ENCODE measurements at places on chromosomes 16 and 17.

GRCh38 chr17:41871789-41872188 lies 6.6 kb upstream of the KLHL11 start:
- DNase-seq: no peak

GRCh38 chr17:45411348-45412105 lies 21.1 kb downstream of the ARHGAP27 start:
- no peak for DNase-seq

GRCh38 chr17:48026502-48027321 lies 10.9 kb downstream of the COPZ2 start:
- peak; percentile 87 for DNase-seq

- no peak for DNase-seq
These were observed 87.3 kb downstream of the TMEM100 start for GRCh38 chr17:55635253-55635914.

- DNase-seq: no peak
These were observed 15.1 kb downstream of the CDH8 start for GRCh38 chr16:62021161-62021581.

DNA sequence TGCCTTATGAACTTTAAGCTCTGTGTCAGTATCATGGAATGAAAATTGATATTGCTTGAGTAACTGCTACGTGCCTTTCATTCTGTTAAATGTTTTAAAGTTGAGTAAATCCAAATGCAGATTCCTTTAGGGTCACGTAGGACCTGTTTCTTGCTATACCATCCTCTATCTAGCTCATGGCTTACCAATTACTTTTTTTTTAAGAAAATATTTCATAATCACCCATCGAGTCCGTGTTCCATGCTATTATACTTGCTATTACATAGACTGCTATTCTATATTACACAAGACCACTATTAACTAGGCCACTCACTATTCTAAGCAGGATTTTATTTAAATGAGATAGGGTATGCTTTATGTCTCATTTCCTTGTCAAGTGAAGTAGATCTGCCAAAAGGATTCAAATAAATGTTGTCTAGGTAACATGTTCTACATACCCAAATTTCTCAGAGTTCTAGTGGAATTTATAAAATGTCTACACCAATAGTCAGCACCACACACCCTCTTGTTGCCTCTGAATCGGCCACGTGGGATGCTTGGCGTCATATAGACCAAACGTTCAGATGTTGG lies 11.9 kb downstream of the ANKFN1 start:
- DNase-seq: peak; percentile 72

DNA sequence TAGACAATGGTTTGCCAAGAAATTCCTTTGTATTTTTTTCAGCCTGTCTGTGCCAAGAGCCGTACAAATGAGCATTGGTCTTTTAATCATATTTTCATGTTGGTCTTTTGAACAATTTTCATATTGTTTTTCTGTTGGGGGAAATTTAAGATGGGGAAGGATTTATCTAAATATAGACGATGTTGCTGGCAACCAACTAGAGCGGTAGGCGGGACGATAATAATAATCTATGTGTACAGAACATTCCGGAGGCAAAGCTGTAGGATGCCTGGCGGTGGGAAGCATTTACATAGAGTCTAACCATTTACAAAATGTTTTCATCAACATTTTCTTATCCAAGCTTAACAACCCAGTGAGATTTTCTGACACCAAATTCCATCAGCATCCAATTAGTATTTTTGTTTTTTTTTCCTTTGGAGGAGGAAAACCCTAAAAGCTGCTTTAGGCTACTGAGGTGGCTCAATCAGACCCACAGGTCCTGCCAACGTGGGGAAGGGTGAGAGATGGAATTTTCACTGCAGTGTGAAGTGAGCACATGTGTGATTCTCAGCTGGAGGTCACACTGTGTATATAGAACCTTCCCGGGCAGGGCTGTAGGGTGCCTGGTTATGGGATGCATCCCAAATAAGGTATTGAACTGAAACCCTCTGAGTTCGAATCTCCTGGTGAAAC lies 11.7 kb upstream of the SEC14L1 start:
- peak; percentile 71 for DNase-seq

- no peak for DNase-seq
These were observed 101.8 kb upstream of the CDH8 start for GRCh38 chr16:62137996-62138395.

DNA sequence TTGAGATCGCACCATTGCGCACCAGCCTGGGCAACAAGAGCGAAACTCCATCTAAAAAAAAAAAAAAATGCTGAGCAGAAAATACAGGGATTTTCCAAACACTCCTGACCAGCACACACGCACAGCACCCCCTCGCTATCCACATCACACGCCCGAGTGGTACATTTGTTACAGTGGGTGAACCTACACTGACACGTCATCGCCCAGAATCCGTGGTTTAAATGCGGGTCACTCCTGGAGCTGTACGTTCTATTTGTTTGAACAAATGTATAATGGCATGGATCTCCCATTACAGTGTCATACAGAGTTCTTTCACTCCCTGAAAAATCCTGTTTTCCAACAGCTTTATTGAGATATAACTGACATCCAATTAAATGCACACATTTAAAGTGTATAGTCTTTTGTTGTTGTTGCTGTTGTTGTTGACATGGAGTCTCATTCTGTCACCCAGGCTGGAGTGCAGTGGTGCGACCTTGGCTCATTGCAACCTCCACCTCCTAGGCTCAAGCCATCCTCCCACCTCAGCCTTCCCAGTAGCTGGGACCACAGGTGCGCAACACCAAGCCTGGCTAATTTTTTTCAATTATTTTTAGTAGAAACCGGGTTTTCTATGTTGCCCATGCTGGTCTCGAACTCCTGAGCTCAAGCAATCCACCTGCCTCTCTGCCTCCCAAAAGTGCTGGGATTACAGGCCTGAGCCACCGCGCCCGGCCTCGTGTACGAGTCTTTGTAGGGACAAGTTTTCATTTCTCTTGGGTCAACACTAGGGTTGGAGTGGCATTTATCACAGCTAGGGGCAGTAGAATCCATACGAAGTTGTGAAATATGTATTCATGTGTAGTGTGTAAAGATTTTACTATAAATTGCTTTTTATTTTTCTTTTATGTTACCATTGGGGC lies 4.4 kb upstream of the CARHSP1 start:
- DNase-seq: no peak

GRCh38 chr17:64520359-64520758 lies 13.6 kb downstream of the CEP95 start:
- DNase-seq: no peak

DNA sequence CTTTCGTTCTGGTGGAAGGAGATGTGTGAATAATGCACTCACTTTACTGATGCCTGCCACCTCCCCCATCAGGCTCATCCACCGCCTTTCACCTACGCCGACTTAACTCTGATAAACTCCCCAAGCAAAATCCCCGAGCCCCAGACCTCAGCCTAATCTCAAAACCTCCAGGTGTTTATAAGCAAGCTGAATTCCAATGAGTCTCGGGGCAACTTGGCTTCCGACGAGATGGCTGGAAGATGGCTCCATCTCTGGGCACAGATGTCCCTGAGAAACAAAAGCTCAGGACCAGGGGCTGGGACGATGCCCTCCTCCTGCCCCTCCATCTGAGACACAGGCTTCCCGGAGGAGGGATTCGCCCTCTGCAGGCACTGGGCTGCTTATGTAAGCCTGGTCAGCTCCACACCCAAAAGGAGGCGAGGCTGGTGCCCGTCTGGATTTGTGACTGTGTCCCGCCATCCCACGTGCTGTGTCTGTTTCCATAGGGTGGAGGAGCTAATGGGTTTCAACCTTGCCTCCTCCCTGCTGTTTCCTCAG lies 386.4 kb upstream of the TNRC6C start:
- no peak for DNase-seq

- DNase-seq: no peak
These were observed 230.3 kb downstream of the MAP2K4 start for GRCh38 chr17:12250973-12251372.

DNA sequence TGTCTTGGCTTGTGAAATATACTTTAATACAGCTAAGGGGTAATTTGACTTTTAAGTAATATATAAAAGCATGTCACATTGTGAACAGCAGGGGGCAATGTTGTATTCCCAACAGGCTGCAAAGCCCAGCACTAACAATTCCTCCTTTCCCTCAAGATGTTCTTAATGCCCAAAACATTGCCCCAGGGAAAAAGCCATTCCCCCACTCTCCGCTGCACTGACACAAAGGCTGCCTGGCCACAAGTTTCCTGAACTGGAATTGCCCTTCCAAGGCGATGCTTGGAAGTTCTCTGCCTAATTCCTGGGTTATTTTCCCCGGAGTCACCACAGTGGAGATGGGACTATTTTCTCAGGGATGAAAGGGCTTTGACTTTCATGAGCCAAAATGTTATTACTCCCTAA lies 27.2 kb downstream of the CLEC16A start:
- peak; percentile 87 for DNase-seq

DNA sequence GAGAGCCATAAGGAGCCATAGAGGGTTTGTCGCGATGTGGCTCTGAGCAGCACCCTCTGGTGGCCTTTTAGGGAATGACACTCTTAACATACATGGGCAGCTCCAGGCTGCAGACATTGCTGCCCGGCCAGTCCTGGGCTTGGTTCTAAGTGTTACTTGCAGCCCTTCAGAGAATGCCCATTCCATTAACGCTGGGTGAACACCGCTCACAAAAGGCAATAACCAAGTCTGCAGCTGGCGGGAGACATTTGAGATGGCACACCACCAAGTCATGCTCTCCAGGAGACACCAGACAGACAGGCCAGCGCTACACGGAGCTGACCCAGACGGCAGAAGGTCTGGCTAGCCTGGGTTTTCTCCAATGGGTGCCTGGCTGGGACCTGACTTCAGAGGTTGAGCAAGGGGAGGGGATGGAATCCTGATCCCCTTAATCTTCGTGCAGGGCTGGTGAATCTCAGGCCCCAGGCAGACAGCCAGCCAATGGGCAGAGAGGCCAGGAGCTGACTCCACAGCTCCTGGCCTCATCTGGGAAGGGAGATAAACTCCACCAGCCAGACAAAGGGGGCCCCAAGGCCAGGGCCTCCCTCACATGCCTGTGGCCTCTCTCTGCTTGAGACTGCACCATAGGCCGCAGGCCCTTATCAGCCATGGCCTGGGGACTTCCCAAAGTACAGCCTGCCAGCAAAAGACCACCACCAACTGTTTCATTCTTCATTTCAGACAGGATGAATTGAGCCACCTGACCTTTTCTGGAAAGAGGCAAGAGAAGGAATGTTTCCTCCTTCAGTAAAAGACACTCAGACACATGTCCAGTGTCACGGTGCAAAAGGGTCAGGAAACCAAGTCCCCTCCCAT lies 58.8 kb downstream of the ZDHHC7 start:
- peak; percentile 76 for DNase-seq

- DNase-seq: no peak
These were observed 32.0 kb downstream of the SLC6A4 start for GRCh38 chr17:30203471-30203981.

GRCh38 chr17:11598274-11599221 lies at the start of gene DNAH9:
Gene DNAH9 (plus strand): TSS chr17:11598470. CDS start chr17:11598499, 29 bp downstream.
- peak; percentile 78 for DNase-seq

- peak; percentile 34 for DNase-seq
These were observed 543 bp downstream of the TMUB2 start for GRCh38 chr17:44187131-44187899.

GRCh38 chr16:68994324-68994723 lies 111.1 kb upstream of the HAS3 start:
- no peak for DNase-seq

DNA sequence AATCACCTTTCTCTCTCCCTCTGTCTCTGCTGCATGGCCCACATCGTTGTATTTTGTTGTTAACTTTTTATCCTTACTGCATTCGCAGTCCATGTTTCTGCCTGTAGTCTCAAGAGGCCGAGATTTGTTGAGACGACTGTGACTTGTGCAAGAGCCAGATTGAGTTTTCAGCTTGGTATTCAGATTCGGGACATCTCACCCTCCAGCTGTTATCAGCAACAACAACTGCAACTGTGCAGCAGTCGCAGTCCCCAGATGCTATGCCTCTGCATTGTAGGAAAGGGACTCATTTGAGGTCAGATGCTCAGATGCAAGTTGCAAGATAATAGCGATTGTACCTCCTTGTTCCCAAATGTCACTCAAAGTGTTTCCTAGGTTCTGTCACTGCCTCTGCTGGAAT lies 209.0 kb downstream of the SNX29 start:
- no peak for DNase-seq

- DNase-seq: no peak
These were observed 66.7 kb downstream of the FTO start for GRCh38 chr16:53770641-53771040.

DNA sequence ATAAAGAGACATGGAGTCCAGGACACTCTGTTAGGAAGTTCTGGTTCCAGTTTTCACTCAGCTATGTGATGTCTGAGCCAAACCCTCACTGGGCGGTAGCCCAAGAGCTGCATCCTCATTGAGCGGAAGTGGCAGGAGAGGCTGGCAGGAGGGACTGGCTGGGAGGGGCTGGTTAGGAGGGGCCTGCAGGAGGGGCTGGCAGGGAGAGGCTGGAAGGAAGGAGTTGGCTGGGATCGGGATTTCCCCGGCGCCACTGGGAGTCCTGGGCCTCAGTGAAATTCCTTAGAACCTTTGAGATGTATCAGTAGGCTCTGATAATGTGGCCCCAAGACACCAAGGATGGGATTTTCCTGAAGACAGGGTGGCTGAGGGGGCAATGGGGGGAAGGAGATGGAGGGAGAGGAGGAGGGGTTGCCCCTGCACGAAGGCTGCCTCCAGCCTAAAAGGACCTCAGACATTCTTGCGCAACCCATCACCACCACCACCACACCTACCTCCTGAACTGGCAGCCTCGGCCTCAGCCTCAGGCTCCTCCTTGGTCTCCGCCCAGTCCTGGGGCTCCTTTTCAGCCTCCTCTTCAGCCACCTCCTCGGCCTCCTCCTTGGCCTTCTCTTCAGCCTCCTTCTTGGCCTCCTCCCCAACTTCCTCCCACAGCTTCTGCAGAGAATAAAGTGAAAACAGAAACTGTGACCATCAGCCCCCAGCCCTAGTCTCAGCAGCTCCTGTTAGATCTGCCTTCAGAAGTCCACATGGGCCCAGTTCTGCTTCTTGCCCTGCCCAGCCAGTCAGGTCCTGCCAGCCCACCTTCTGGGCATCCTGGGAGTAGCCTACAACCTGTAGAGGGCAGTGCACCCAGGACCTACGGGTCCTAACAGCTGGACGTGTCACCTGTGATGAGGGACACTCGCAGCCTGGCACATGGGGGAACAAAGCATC lies 31.7 kb downstream of the CNGB1 start:
- DNase-seq: peak; percentile 59

- peak; percentile 30 for DNase-seq
These were observed 26.6 kb downstream of the MRC2 start for GRCh38 chr17:62653826-62654761.

GRCh38 chr16:80608946-80609345 lies 68.2 kb downstream of the DYNLRB2 start:
- DNase-seq: no peak

GRCh38 chr17:29874931-29875596 lies 55.0 kb downstream of the SSH2 start:
- DNase-seq: no peak
